Stimulated activated CD4-positive, alpha-beta T cell treated with anti-CD3 and anti-CD28 coated beads, Interleukin-15, amount 100 ng/mL, for 48 hours (primary cell): ENCODE measurements at places on chromosomes 1 and 21.

DNA sequence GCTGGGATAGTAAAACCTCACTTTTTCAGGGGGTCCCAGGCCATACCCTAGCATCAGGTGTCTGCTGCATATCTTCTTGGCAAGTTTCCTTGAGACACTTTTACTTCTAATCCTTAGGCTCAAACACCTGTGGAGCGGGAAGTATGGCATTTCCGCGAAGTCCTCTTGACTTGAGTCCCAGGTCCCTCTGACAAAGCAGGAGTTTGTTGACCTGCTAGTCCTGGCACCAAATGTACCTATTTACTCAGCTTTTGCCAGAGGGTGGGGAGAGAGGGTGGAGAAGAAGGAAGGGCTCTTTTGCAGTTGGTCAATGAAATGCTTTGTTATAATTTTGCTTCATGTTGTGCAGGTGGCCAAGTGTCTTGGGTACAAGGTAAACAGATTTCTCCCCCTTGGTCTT lies 59.7 kb downstream of the CLIC6 start:
- no peak for DNase-seq

DNA sequence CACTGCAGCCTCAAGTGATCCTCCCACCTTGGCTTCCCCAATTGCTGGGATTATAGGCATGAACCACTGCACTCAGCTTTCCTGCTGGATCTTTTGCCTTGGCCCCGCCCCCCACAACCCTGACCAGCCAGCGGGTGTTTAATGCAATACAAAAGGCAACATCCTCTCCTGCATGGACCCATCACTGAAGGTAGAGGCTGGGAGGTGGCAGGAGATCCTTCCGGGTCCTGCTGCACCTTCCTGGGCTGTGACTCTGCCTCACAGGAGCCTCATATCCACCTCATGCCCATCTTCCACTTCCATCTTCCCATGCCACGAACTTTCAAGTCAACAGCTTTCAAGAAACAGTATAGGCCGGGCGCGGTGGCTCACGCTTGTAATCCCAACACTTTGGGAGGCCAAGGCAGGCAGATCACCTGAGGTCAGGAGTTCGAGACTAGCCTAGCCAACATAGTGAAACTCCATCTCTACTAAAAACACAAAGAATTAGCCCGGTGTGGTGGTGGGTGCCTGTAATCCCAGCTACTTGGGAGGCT lies 11.7 kb upstream of the WNT9A start:
- no peak for DNase-seq

- DNase-seq = no peak
Observed at GRCh38 chr1:45892068-45892785, 88.8 kb downstream of the MAST2 start.

DNA sequence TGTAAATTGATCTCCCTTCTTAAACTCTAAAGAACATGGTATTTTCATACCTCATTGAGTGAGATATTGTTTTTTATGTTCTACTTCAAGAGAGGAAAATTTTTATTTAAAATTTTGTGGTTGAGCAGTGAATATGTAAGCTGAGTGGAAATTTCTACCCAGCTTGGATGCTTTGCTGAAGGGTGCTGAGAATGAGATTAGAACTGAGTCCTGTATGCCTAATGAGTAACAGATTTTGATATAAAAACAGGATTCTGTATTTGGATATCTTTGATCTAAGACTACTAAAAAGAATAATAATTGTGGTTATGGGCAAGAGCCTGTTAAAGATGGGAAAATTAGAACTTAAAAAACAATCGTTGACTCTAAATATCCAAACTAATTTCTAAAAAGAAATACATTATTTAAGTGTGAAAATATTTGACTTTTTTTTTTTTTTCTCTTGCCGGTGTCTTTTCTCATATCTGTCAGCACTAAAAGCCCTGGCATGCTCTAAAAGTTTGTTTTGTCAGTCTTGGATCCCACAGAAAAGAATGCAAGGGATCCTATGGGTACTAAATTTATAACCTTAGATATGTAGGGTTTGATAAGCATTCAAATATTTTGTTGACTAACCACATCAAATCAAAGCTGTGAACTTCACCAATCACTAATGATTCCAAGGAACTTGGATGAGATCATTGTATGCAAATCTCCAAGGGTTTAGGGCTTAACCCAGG lies 652.3 kb downstream of the PTPRC start:
- DNase-seq = no peak

- no peak for DNase-seq
Observed at GRCh38 chr1:200474633-200475032, 64.8 kb upstream of the ZNF281 start.

DNA sequence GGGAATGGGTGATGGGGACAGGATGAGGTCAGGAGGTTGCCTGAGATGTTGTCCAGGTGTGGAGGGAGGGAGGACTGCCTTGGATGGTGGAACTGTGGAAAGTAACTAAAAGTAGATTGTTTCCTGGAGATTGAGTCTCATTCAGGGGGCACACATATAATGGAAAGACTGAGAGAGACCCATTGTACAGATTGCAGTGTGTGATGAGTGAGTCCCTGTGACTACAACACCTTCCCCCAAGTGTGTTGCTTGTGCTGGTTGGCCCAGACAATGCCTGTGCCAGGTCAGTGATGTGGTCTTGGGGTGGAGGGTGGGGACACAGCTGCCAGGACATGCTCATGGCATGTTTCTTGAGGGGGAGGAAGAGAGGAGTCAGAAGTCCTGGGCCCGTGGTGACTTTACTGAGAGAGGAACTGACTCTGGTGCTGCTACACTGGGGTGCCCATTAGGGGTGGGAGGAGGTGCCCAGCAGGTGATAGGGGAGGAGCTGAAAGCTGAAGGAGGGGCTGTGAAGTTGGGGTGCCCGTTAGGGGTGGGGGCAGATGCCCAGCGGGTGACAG lies 5.2 kb downstream of the SNAP47 start:
- DNase-seq = no peak
